GM23338 (cell line): ENCODE measurements at places on chromosomes 5 and 9.

- DNase-seq: peak; percentile 74
These were observed 16.9 kb downstream of the PDGFRB start for GRCh38 chr5:150138551-150139265.

- DNase-seq: no peak
These were observed 111.4 kb downstream of the ENC1 start for GRCh38 chr5:74529101-74529500.

DNA sequence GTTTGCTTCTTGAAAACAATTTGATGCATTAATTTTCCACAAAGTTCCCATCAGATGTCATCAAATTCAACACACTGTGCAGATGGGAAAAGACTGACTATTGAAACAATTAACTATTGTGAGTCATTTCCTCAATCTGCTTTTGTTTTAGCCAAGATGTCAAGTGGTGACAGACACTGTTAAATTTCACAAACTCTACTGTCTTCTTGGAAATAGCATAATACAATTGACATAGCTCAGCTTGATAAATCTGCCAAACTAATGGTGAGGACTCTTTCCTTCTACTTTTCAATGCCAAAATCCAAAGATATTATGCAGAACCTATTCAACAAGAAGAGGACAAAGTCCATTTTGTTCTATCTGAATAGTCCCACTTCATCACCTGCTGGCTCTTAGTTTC, 242.3 kb downstream of the CAAP1 start:
- DNase-seq: no peak

DNA sequence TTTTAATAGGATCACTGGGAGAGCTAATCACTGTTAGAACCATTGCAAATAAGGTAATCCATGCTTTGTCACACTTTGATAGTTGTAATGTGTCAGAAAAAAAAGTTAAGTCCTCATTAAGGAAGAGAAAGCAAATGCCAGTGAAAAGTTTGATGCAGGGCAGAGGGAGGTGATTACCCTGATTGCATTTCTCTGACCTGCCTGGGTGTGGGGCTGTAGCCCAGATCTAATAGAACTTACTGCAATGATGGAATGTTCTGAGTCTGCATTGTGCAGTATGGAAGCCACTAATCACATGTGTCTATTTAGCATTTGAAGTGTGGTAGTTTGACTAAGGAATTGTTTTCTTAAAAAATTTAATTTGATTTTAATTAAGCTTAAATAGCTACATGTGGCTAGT, 202.7 kb downstream of the ATP10B start:
- DNase-seq: peak; percentile 64

- DNase-seq: peak; percentile 39
These were observed 119.6 kb upstream of the NFIB start for GRCh38 chr9:14433351-14434157.

GRCh38 chr9:105264380-105264779, 19.9 kb downstream of the SLC44A1 start:
- DNase-seq: no peak

DNA sequence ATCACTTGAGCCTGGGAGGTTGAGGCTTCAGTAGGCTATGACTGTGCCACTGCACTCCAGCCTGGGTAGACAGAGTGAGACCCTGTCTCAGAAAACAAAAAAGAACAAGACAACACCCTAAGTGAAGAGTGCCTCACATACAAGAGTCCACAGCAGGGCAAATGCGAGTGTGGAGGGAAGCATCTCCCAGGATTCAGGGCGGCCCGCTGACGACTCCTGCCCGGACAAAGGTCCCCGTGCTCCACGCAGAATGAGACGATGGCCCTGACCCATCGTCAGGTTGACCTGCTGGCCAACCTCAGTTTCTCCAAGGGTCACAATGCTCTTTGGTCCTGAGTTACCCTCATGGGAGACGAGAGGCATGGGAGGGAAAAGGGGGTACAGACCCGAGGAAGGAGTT, 18.3 kb downstream of the MRNIP start:
- no peak for DNase-seq

GRCh38 chr9:129881547-129882324, 46.5 kb downstream of the USP20 start:
- no peak for DNase-seq

DNA sequence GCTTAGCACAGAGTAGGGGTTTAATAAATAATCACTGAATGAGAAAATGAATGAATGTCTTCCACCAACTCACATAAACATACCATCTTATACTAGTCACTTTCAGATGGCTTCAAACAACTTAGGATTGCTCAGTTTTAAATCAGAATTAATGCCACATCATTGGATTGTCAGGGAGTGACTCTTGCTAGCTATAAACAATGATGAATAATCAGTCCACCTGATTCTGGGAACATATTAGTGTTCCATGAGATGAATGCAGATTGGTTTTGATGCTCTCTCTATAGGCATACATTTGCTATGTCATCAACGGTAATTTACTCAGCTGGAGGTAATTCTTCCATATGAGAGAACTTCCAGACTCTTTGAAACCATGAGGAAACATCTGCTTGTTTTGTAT, 97.4 kb downstream of the CDH9 start:
- DNase-seq: no peak

GRCh38 chr5:127875235-127876021, 172.2 kb downstream of the CCDC192 start:
- peak; percentile 76 for DNase-seq

DNA sequence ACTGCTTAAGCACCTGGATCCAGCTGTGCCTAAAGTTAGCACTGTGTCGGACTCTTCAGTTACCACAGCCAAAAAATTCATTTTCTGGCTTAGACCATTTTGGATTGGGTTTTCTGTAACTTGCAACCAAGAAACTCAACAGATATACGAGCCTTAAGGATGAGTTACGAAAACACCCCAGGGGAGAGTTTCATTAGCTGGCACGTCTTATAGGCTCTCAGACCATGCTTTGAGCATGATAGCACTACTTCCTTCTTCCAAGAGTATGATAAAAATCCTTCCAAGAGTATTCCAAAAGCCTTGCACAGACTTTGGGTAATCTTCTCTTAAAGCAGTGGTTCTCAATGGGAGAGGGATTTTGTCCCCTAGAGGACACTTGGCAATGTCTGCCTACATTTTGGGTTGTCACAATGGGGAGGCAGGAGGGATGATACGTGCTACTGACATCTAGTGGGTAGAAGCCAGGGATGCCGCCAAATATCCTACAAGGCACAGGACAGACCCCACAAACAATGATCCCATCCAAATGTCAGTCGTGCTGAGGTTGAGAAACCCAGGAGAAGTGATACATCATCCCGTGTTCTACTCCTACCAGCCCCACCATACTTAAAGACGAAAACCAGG, 64.8 kb downstream of the SMIM23 start:
- DNase-seq: peak; percentile 90

GRCh38 chr5:163163858-163164257, 273.5 kb upstream of the CCNG1 start:
- DNase-seq: no peak

- no peak for DNase-seq
These were observed 64.1 kb upstream of the TYRP1 start for GRCh38 chr9:12629067-12629466.

DNA sequence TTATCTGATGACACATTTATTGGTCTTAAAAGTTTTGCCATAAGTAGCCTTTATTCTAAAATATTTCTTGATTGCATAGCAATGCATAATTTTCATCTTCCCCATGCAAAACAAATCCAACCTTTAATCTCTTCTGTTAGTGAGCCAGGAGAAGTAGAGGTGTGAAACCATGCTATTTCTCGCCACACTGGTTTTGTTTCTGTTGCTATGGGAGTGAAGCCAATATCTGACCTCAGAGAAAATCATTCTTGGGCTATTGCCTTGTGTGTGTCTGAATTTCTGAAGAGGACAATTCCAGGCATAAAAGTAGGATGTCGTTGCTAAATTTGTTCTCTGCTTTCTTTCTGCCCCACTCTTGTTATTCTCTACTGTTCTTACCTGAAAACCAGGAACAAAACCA, 183.6 kb downstream of the PTTG1 start:
- DNase-seq: no peak

- DNase-seq: no peak
These were observed 5.4 kb downstream of the ELL2 start for GRCh38 chr5:95956021-95956899.

DNA sequence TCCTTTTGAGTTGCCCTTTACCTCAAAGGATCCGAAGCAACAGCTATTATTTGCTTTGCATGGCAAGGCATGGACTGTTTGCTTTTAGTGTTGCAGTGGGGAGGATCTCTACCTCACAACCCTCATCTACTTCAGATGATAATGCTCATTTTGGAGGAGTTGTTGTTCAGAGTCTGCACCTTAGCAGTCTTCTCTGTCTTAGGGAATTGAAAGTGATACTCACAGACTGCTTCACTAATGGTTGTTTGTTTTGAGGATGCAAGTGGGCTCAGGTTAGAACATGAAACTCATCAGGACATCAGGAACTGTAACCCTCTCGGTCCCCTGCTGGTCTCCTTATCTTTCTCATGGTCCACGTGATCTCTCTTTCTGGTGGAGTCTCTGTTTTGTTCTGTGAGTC, 172.9 kb upstream of the ANKH start:
- no peak for DNase-seq

- DNase-seq: peak; percentile 85
These were observed at the start of gene LURAP1L for GRCh38 chr9:12774861-12775678. LURAP1L (plus strand) TSS chr9:12775020; CDS start chr9:12775716, 696 bp downstream.

DNA sequence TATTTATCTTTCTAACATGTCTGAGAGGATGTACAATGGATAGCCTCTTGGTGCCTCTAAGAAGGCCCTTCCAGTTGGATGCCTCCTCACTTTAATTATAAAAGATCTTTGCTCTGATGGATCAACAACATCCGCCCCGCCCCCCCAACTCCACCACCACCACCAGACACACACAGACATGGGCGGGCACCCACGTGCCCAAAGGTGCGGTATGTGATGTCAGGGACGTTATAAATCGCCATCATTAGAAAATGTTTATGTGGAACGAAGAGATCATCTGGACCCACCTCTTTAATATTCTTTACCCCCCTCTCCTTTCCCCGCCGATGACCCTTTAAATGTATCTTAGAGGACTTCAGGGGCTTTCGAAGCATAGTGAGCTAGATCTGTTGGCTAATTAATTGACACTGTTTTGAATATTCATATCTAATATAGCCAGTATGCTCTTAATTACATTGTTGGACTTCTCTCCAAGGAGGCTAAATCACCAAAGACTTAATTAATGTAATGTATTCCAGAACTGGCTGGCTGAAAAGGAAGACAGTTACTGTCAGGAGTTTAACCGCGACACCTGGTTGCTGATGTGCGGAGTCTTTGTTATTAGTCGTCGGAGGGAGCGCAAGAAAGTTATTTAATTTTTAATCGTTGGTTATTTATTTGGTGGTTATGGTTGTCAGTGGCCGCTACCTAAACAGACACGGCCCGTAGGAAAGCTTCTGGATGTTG, 6.1 kb upstream of the FOXB2 start:
- DNase-seq: no peak

DNA sequence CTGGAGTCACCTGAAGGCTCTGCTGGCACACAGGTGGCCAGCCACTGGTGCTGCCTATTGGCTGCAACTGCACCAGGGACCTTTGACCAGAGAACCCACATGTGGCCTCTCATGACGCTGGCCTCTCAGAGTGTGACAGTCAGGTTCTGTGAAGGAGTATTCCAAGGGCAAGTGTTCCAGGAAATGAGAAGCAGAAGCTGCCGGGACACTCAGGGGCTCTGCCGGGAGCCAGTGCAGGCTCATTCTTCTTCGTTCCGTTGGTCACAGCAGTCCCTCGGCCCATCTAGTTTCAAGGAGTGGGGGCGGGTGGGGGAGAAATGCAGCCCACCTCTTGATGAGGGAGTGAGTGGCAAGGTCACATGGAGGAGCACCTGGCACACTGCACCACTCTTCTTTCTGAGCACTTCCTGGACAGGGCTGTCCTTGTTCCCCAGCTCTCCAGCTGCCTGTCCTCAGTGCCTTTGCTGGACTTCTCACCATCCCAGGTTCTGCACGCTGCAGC, 237.5 kb downstream of the GADD45G start:
- no peak for DNase-seq

GRCh38 chr9:38355115-38355514, 37.4 kb upstream of the ALDH1B1 start:
- DNase-seq: no peak

DNA sequence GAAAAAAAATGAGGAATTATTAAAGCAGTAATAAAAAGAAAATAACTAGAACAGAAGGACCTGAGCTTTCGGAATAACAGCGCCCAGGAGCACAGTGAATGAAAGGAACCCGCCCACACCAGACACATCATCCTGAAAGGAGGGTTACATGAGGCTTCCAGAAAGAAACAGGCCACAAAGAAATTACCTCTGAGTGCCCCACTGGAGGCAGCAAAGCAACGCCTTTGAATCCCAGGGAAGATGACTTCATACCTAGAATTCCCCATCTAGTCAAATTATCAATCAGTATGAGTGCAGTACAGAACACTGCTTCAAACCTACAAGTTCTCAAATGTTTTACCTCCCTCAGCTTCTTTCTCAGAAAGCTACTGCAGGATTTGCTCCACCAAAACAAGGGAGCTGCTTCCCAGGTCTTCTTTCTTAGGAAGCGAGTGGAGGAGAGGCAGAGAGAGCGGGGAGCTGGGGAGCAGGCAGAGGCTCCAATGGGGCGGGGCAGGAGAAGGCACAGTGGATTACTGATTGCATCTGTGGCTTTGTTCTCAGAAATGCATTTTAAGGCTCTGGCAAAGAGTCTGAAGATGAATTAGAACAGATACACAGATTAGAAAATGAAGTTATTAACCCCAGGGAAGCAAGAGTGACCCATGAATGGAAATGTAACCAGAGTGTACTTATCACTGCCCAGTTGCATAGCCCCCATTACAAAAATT, 87.1 kb downstream of the SEMA4D start:
- DNase-seq: peak; percentile 54

DNA sequence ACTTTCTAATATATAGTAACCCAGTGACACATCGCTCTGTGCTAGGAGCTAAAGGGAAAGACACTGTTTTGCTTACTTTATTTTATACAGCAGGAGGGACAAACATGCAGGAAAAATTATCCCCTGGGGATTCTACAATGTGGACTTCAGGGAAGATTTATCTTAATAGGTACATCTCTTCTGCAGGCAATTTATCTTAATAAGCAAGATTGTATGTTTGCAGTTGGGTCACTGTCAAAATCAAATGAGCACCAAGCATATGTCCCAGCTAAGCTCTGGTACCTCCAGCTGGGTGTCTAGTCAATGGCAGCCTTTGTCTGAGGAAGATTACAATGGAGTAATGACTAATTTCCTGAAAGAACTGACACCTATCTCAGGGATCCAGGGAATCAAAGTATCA, 309.9 kb upstream of the PANK3 start:
- no peak for DNase-seq

- DNase-seq: no peak
These were observed 38.3 kb downstream of the RECK start for GRCh38 chr9:36074870-36075532.

DNA sequence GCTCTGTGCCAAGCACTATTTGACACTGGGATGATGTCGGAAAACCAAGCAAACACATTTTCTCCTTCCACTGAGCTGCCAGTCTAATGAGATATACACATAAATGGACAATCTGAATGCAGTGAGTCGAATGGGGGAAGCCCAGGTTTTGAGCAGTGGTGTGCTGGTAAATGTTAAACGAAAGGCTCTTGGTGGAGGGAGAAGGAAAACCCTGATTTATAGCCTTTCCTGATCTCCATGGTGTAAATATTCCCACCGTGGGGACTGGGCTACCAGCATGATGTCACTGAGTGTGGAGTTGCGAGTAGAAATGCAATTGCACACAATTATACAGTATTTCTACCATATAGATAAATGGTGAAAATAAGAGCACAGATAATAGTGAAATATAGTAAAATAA, 5.0 kb upstream of the GSN start:
- DNase-seq: no peak

GRCh38 chr5:56359809-56360685, 126.9 kb upstream of the ANKRD55 start:
- no peak for DNase-seq
